GM23338 (cell line): ENCODE measurements at places on chromosomes 3 and 15. TPM values are rescaled to one million over a fixed set of nuclear protein-coding genes. Genes with fewer than 3 reads are reported as not detected.

GRCh38 chr3:71441217-71441924 lies 142.2 kb downstream of the FOXP1 start:
- DNase-seq = no peak

GOLGA8S gene
- total RNA-seq = not detected in 2 replicates

SPATA12 gene
- 0.10 TPM in 1 of 2 replicates, not detected in the other for total RNA-seq

GRCh38 chr3:107235928-107236315 lies 141.3 kb upstream of the CCDC54 start:
- DNase-seq = peak; percentile 82

TRH gene
- total RNA-seq = 0.28 TPM in 1 of 2 replicates, not detected in the other
